ENCODE measurements at places on chromosomes 5 and 9.

GRCh38 chr5:142055301-142055700 is 42.5 kb upstream of the GNPDA1 start:
- DNase-seq, result no peak

- DNase-seq, result no peak
Observed at GRCh38 chr9:123456011-123456410, 100.0 kb downstream of the CRB2 start.

DNA sequence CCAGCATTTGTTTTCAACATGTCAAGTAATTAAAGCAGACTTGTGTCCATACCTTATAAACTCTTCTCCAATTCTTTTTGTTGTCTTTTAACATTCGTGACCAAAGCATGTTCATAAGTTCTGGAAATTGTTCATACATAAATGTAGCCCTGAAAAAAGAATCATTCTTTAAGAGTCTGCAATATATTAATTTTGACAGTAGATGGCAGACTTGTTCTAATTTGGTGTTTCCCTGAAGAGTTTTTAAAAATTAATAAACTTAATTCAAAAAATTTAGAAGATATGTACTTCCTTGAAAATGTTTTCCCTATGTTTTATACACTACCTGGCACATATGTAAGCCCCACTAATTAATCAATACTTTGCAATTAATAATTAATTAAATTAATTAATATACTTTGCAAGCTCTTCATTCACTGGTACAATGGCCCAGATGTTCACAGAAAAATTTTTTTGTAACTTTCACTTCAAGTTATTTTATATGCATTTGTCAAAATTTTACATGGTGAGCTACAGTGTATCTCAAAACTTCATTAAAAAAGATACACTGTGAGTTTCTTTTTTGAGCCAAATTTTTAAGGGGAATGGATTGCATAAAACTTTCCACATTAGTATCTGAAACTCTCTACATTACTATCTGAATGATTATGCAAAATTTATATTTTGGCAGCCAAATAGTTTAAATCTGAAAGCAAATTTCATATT is 42.1 kb downstream of the CLINT1 start:
- no peak for DNase-seq

- DNase-seq, result no peak
Observed at GRCh38 chr5:133406208-133406976, 205.9 kb downstream of the FSTL4 start.

- DNase-seq, result no peak
Observed at GRCh38 chr5:169171515-169171914, 129.4 kb downstream of the SLIT3 start.

DNA sequence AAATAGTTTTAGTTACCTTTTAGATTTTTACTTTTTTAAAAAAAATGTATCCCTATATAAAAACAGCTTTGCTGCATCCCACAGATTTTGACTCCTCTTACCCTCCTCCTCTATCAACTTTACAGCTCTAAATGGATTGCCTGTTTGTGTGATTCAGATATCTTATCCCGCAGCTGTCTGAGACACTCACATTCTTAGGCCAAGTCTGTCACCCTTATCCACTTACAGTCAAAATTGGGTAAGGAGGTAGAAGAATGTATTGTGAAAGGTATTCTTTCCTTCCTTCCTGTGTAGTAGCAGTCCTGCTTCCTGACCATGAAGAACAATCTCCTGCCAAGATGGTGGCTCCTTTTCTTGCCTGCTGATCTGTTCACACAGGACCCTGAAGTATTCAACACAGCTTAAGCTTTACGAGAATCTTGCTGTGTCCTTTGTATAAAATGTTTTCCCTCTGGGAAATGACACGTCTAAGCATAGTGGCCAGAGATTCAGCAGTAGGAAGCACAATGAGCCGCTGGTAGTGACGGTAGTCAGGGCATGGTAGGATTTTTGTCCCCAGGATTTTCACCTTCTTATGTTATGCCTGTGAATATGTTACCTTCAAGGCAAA is 67.7 kb upstream of the ST8SIA4 start:
- no peak for DNase-seq

- DNase-seq, result no peak
Observed at GRCh38 chr5:178464431-178465048, 125.7 kb downstream of the COL23A1 start.
